ENCODE measurements at places on chromosomes 4 and X. TPM values are rescaled to one million over a fixed set of nuclear protein-coding genes. Genes with fewer than 3 reads are reported as not detected.

- DNase-seq: peak; percentile 6
Observed at GRCh38 chr4:183099537-183100297, 660 bp downstream of the WWC2 start.

GRCh38 chr4:109611045-109611646 lies 51.1 kb downstream of the MCUB start:
- no peak for DNase-seq

GRCh38 chr4:126899331-126899801 lies 733.4 kb upstream of the INTU start:
- no peak for DNase-seq

DNA sequence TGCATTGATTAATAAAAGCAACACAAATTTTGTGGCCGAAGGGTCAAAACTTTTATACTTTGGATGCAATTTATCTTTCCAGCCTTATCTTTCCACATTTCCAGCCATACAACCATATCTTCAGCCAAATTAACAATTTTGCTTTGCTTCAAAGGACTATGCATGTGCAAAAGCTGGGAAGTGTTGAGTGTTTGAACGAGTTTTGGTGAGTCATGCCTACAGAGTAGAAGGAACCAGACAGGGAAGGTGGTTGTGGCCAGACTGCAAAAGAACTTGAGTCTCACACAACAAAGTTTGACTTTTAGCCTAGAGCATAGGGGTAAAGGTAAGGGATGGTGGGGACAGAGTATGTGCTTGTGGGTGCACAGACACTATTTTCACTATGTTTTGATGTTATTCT lies 53.0 kb upstream of the GABRA2 start:
- DNase-seq: no peak

- DNase-seq: no peak
Observed at GRCh38 chr4:183130328-183131155, 31.5 kb downstream of the WWC2 start.

- DNase-seq: no peak
Observed at GRCh38 chrX:15202454-15203177, 67.3 kb downstream of the ASB9 start.

- no peak for DNase-seq
Observed at GRCh38 chr4:133524369-133524768, 375.3 kb downstream of the PCDH10 start.

GPR173 gene
- not detected for polyA plus RNA-seq

ERVMER34-1 gene
- not detected for polyA plus RNA-seq

GRCh38 chr4:164716901-164717300 lies 37.0 kb upstream of the SMIM31 start:
- DNase-seq: no peak

ZAR1 gene
- polyA plus RNA-seq: not detected

HTRA3 gene
- not detected for polyA plus RNA-seq

DNA sequence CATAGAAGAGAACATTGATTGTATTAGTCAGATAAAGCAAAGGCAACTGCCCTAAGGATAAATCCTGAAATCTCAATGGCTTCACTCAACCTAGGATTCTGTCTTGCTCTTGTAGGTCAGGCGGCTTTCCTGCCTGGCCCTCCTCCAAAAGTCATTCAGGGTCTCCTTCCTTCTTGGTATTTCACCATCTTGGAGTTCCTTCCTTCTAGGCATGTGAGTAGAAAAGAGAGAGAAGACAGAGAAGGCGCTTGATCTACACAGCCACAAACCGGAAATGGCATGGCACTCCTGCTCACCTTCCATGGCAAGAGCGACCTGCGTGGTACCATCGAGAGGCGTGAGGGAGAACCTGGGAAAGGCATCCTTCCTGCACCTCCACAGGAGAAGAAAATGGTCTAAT lies 45.3 kb upstream of the HELT start:
- no peak for DNase-seq

GRCh38 chr4:136443006-136443405 lies 1089.3 kb downstream of the PCDH18 start:
- DNase-seq: no peak

GRCh38 chr4:123986268-123986798 lies 589.7 kb downstream of the SPRY1 start:
- no peak for DNase-seq

GRCh38 chr4:20832826-20833225 lies 132.6 kb downstream of the PACRGL start:
- DNase-seq: no peak

SPANXC gene
- polyA plus RNA-seq: not detected

AMTN gene
- not detected for polyA plus RNA-seq

FAM156B gene
- 7.8 TPM for polyA plus RNA-seq

- DNase-seq: no peak
Observed at GRCh38 chr4:108272046-108272445, 103.3 kb upstream of the LEF1 start.

CLGN gene
- polyA plus RNA-seq: not detected

- no peak for DNase-seq
Observed at GRCh38 chr4:113049421-113050370, at the start of gene ANK2. TSS of gene ANK2 (plus strand) at chr4:113049653. CDS start at chr4:113049729, 76 bp downstream.

DNA sequence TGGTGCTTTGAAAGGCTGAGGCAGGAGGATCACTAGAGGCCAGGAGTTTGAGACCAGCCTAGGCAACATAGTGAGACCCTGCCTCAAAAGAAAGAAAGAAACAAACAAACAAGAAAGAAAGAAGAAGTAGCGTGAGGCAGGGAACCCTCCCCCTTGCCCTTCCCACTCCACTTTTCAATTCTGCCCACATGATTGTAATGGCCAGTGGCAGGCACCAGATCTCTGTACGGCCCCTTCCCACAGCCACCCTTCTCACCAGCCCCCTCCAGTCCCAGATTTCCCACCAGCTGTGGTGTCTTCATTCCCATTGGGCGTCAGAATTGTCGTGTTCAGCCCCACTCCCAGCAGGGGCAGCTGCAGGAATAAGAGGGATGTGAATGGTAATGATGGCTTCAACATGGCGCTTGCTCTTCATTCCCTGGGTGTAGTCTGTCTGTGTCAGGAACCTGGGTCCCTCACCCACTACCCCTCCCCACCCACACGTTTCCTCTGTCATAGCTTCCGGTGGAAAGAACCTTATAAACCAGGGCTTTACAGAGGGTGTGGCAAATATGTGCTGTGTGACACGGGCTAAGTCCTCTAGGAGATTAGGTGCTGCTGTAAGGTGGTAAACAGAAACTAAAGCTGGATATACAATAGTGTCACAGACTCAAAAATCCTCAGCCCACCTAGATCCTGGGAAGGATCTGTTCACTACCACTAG lies at the start of gene IL2RG:
Gene IL2RG, minus strand, starts transcription at position 437 of the 703 bp plus-strand sequence. Its CDS starts 38 bp downstream, at position 399.
- DNase-seq: peak; percentile 84

DNA sequence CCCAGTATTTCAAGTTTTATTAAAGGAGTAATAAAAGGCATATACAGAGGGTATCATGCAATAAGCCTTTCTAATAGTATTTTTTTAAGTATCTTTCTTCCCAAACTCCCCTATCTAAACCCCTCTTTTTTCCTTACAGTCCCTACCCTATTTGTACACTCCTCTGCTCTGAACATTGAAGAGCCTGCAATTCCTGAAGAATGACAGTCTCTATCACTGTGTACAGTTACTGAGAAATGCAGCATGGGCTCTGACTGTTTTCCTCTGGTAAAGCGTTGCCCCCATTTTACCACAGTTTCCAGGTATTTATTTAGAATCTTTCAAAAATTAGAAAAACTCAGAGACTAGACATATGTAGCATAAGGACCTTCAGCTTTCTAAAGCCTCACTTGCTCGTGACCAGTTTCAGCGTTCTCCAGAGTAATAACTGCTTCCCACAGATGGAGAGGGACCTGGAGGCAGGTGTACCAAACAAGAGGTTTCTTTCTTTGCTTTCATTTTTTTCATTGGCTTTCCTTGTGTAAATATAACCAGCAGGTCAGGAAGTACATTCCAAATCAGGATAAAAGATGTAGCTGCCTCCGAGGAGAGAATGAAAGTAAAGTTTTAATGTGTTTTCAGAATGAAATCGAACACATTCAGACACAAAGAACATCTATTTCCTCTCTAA lies 230.8 kb downstream of the CFAP299 start:
- no peak for DNase-seq

DNA sequence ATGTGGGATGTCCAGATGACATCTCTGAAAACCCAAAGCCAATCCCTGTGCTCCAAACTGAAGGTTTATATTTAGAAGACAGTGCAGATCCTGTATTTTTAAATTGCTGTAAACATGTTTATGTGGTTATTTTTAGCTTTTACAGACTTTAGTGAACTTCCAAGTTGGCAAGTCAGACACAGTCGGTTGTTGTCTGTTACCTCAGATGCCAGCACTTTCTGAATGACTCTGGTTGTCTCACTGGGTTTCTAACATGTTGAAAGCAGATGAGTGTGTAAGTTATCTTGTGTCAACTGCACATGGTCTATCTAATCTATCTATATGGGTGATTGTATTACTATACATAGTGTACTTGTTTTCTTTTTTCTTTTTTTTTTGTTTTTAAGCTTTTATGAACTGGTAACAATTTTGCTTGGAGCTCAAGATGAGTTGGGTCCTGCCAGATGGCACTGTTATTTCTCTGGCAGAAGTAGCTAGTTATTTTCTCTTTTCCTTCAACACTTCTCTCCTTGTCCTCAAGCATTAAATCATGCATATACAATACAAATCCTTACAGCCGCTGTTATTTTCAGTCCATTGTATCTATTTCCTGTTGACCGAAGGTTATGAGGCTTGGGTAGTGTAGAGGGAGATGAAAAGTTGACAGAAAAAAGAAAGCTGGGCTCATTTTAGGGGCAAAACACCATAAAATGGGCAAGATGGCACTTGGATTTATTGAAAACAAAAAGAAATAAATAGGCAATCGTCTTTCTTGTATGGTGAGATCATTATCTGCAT lies 66.3 kb downstream of the GAB1 start:
- no peak for DNase-seq

GRCh38 chr4:122826553-122827257 lies at the start of gene FGF2:
TSS of gene FGF2 (plus strand) at chr4:122826831. CDS start at chr4:122827175, 344 bp downstream.
- DNase-seq: no peak

DNA sequence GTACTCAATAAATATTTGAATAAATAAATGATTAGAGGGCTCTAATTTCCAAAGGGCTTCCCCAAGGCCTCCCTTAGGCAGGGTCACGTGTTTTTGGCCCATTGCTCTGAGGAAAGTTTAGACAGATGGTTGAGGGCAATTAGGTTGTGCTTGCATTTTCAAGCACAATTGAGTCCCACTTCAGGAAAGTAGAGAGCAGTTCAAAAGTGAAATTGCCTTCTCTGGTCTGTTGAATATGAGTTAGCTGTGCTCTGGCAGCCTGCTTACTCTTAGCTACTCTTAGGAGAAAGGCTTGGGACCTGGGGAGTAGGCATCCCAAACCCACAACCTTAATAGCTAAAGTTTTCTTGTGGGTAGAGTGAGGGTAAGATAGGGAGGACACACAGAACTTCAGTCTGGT lies 9.0 kb upstream of the DRP2 start:
- no peak for DNase-seq

DNA sequence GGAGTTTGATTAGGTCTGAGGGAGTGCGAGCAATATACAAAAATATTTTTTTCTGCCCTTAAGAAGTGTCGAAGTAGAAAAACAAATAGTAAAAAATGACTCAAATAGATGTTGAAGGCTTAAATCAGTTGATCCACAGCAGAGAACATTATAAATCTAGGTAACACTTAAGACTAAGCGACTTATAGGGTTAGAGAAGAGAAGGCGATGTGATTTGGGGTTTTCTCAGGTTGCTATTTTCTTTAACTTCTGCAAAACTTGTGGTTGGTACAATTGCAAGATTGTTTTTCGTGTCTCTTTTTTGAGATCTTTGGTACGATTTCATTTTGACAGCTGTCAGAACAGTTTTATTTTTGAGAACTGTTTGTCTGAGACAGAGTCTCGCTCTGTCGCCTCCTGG lies 1479.5 kb downstream of the PCDH7 start:
- DNase-seq: no peak

INPP4B gene
- polyA plus RNA-seq: 0.14 TPM

PRRG3 gene
- polyA plus RNA-seq: not detected

DNA sequence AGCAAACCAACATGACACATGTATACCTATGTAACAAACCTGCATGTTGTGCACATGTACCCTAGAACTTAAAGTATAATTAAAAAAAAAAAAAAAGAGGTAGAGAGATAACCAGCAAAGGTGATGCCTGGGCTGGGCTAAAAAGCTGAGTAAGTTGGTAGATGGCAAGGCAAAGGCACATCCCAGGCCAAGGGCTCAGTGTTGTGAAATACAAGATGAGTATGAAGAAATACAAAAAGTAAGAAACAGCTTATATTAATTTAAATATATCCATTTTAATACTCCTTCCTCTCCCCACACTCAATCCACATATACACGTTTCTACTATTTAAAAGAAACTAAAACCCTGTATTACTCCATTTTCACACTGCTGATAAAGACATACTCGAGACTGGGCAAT lies 25.8 kb downstream of the TEC start:
- no peak for DNase-seq

GRCh38 chrX:110359273-110359672 lies 625 bp downstream of the RTL9 start:
- no peak for DNase-seq

TECRL gene
- not detected for polyA plus RNA-seq

DNA sequence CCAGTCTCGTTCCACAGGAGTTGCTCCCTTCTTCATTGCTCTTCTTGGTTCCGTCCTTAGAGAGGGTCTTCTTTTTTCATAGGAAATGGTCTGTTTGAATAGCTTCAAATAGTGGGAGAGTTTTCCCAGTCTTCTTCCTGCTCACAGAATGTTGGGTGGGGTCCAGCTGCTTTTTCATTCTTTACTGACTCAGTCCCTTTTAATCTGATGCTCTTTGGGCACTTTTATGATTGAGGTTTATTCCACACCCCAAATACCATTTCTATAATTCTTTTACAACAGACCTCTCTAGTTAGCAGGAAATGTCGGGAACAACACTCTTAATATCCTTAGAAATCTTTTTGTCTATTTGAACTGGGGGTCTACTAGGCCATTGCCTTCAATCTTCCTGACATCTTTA lies 239.5 kb downstream of the PRDM5 start:
- DNase-seq: no peak

GRCh38 chr4:29037501-29037900 lies 1682.7 kb upstream of the PCDH7 start:
- DNase-seq: no peak

F8 gene
- 1.5 TPM for polyA plus RNA-seq

HCCS gene
- polyA plus RNA-seq: 30.2 TPM

ARAP2 gene
- 49.3 TPM for polyA plus RNA-seq

DNA sequence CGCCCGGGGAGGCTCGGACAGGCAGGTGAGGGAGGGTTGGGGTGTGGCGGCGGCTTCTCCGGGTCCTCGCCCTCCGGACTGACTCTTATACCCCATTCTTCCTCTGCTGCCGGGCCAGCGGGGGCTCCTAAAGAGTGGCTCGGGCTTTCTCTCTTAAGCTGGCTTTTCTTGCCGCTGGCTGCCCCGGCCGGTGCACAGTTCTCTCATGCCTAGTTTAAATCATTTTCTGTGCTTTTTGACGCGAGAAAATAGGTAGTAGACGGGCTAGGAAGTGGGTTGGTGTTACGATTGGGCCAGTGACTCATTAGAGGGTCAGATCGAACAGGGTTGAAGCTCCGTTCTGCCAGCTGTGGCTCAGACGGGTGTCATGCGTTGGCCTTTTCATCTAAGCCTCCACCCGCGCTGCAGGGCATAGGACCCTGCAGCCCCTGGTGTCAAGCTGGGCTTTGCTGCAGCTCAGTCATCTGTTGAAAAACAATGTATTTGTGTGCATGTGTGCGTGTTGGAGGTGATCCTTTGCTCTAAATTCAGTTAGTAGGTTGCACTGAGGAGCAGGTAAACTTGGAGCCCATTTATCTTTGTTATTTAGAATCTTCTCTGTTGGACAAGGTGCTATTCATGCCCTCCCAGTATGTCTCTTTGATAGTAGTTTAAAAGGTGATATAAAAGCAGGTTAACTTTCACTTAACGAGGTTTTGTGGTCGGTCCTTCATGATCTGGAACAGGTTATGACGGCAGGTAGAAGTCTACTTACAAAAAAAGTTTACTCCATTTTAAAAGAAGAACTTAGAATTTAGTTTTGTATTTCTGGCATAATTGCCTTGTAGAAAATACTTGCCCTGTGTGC lies 802 bp downstream of the BMP2K start:
- DNase-seq: peak; percentile 54

Data from naive B cell (primary cell).